ENCODE measurements at places on chromosomes 1 and 21.
A peak's percentile ranks its signal among the peaks of the same experiment; 100 is the strongest.

GRCh38 chr1:43912607-43913006 lies 21.0 kb upstream of the ARTN start:
- no peak for DNase-seq

DNA sequence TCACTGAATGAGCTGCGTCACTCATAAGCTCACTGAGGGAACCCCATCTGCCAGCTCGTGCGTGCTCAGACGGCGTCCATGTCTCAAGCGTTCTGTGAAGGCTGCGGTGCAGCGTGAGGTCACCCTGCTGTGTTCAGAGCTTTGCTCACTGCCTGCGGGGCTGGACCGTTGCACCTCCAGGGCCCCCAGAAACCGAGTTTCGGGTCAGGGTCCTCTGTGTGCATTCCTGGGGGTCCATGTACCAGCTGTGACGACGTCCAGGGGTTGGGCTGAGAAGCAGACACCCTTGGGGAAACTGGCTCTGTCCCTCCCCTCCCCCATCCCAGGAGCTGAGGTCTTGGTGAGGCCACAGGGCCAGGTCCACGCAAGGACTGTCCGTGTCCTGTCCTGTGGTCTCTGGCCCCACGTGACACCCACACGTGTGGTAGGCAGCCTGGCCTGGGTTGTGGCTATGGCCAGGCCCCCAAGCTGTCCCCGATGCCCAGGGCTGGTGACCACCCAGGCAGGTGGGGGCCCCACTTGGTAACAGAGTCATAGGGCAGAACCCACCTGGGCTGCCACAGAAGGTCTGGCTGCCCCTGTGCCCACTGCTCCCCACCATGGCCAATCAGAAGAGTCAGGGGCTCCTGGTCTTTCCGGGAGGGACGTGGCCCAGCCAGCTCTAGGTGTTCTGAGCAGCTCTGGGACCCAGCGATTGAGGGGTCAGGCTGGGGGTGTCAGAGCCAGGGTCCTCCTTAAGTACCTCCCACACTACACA lies 24.4 kb downstream of the FTCD start:
- DNase-seq: no peak

DNA sequence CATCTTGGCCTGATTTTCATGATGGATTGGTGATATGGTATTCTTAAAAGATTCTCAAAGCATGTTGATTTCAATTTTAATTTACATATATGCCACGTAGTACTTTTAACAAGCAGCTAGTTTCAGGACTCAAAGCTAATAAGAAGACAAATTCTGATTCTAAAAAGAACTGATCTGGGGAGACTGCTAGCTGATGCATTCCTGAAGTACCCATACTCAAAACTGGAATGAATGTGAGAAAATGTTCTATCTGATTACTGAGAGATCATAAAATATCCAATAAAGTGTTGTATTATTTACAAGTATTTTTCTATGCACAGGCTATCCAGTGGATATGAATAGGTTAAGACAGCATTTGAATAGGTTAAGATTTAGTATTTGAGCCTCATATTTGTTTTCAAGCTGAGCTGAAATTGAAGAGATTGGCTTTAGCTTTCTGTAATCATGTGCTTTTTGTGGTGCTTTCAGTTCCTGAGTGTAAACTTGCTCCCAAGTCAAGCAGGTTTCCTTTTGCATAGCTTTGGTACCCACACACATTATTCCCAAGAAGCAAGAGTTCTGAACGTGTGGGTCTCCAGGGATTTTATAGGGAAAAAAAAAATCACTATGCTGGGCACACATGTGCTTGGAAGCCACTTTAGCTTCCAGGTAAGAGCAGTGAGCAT lies 114.1 kb downstream of the VPS13D start:
- no peak for DNase-seq

GRCh38 chr21:26933448-26933847 lies 33.4 kb downstream of the ADAMTS5 start:
- no peak for DNase-seq

- no peak for DNase-seq
Measured at GRCh38 chr1:151401125-151401788, 1.9 kb downstream of the PSMB4 start.

DNA sequence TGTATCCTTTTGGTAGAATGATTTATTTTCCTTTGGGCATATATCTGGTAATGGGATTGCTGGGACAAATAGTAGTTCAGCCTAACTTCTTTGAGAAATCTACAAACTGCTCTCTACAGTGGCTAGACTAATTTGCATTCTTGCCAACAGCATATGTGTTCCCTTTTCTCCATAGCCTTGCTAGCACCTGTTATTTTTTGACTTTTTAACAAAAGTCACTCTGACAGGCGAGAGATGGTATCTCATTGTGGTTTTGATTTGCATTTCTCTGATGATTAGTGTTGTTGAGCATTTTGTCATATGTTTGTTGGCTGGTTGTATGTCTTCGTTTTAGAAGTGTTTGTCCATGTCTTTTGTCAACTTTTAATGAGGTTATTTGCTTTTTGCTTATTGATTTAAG lies 99.8 kb downstream of the UCK2 start:
- DNase-seq: no peak

GRCh38 chr1:234704106-234704887 lies 94.3 kb upstream of the IRF2BP2 start:
- no peak for DNase-seq

GRCh38 chr21:15774590-15774989 lies 44.8 kb downstream of the USP25 start:
- no peak for DNase-seq

GRCh38 chr1:79950511-79950910 lies 944.0 kb upstream of the ADGRL4 start:
- no peak for DNase-seq

GRCh38 chr1:184156521-184157393 lies 105.2 kb downstream of the TSEN15 start:
- no peak for DNase-seq

GRCh38 chr1:54866801-54867716 lies 19.9 kb downstream of the DHCR24 start:
- no peak for DNase-seq

- peak; percentile 75 for DNase-seq
Measured at GRCh38 chr1:158864595-158864994, 33.4 kb downstream of the MNDA start.

GRCh38 chr1:94428441-94428840 lies 10.3 kb downstream of the ABCD3 start:
- no peak for DNase-seq

- DNase-seq: no peak
Measured at GRCh38 chr21:32813265-32813903, 41.8 kb upstream of the PAXBP1 start.

Data from iPS DF 19.7 (cell line).